ENCODE measurements at places on chromosomes 3 and 15. TPM values are rescaled to one million over a fixed set of nuclear protein-coding genes. Genes with fewer than 3 reads are reported as not detected.

GRCh38 chr3:161073181-161073580, 32.0 kb downstream of the B3GALNT1 start:
- DNase-seq: no peak

DNA sequence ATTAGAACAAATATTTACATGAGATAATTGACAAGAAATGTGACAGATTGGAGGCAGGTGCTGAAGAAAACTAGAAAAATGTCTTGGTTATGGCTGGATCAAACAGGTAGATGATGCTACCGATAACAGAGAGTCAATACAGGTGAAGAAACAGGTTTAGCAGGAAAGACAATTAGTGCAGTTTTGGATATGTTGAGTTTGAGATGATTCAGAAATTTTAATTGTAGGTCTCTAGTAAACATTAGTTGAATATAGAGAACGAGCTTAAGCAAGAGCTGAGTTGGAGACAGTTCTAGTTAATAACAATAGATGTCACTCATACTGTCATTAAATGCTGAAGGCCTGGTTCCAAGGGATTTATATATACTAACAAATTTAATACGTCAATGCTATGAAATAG, 524.4 kb downstream of the NSUN3 start:
- no peak for DNase-seq

- no peak for DNase-seq
Observed at GRCh38 chr3:52399131-52399530, 45.8 kb downstream of the SEMA3G start.

DNA sequence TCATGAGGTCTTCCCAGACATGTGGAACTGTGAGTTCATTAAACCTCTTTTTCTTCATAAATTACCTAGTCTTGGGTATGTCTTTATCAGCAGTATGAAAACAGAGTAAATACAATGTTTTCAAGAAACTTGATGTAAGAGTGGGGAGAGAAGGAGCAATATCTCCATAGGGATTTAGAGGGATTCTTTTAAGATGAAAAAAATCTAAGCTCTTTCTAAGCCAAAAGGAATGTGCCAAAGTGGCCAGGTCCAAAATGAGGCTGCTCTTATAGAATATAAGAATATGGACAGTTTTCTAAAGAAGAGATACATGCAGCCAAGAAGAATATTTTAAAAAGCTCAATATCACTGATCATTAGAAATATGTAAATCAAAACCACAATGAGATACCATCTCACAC, 23.9 kb upstream of the RYK start:
- no peak for DNase-seq

- no peak for DNase-seq
Observed at GRCh38 chr15:92914768-92915221, 14.7 kb downstream of the CHD2 start.

- no peak for DNase-seq
Observed at GRCh38 chr15:63678393-63678792, 81.2 kb downstream of the FBXL22 start.

DNA sequence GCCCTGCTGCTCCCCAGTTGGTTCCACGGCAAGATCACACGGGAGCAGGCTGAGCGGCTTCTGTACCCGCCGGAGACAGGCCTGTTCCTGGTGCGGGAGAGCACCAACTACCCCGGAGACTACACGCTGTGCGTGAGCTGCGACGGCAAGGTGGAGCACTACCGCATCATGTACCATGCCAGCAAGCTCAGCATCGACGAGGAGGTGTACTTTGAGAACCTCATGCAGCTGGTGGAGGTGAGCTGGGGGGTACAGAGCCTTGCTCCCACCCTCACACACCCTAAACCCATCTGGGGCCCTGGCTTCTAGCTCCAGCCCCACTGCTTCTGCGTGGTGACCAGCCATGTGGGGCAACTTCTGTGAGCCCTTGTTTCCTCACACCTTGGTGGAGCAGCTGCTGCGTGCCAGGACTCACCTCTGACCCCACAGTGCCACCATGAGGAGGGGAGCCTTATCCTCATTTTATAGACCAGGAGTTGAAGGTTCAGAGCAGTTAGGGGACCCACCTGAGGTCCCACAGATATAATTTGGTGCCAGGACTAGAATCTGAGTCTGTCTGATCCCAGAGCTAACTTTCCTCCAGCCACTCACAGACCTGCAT, 13.3 kb upstream of the LMAN1L start:
- no peak for DNase-seq

DNA sequence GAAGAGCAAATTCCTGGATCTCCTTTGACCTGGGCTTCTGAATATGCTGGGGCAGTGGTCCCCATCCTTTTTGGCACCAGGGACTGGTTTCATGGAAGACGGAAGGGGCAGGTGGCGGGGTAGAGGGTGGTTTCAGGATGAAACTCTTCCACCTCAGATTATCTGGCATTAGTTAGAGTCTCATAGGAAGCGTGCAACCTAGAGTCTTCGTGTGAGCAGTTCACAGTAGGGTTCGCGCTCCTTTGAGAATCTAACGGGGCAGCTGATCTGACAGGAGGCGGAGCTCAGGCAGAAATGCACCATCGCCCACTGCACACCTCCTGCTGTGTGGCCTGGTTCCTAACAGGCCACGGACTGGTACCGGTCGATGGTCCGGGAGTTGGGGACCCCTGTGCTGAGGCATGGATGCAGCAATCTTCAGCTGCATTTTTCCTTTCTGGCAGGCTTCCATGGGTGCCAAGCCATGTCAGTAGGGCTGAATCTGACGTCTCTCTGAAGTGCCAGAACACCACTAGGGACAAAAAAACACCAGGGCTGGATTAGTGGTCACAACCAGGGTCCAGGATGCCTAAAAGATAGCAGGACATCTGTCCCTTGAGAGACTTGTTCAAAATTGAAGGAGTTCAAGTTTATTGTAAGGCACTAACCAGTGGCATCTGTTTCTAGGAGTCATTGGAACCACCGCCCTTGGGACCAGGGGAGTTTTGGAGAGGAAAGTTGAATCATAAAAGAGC, 8.4 kb upstream of the GOLGB1 start:
- no peak for DNase-seq

DNA sequence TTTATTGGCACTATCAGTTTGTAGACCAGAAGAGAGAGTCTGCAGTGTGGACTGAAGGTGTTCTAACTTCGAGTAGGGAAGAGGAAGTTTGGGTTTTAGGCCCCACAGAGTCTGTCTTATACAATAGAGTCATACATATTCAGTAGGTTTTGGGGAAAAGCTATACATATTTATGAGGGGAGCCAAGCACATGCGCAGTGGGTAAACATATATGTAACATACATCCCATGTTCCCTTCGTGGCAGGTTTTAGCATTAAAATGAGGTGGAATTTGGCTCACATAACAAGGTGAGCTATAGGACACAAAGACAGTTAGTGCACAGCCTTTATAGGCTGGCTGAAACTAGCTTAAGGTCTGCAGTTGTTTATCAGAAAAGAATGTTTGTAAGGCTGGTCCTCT, 4.9 kb downstream of the GALK2 start:
- no peak for DNase-seq

- DNase-seq: no peak
Observed at GRCh38 chr3:11423868-11424267, 151.7 kb downstream of the ATG7 start.

DNA sequence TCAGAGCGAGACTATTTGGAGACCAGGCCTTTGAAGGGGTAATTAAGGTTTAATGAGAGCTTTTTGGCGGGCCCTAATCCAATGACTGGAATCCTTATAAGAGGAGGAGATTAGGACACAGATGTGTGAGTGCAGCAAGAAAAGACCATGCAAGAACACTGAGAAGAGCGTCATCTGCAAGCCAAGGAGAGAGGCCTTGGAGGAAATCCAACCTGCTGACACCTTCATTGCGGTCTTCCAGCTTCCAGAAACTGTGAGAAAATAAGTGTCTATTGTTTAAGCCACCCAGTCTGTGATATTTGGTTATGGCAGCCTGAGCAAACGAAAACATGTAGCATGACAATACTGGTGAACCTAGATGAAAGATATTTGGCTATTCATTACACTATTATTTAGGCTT, 23.0 kb upstream of the MUSTN1 start:
- DNase-seq: no peak

GRCh38 chr3:161221806-161222600, 892 bp downstream of the NMD3 start:
- no peak for DNase-seq

GRCh38 chr3:170307671-170308405, 49.7 kb upstream of the SKIL start:
- no peak for DNase-seq

CYP11A1 gene
- not detected for total RNA-seq

PARL gene
- 57.8 TPM for total RNA-seq

LRRN1 gene
- 0.81 TPM for total RNA-seq

KCNMB3 gene
- 6.9 TPM for total RNA-seq

ALG1L2 gene
- 4.6 TPM for total RNA-seq

ZNF774 gene
- 2.9 TPM for total RNA-seq

TRA2B gene
- total RNA-seq: 219 TPM

TMEM212 gene
- total RNA-seq: not detected

PRR20G gene
- not detected for total RNA-seq

Measured in activated B cell treated with CpG ODN at 0.5 μM for 24 hours (primary cell).